IMR-90 (cell line): ENCODE measurements at places on chromosomes 3 and 15. TPM values are rescaled to one million over a fixed set of nuclear protein-coding genes. Genes with fewer than 3 reads are reported as not detected.
A peak's percentile ranks its signal among the peaks of the same experiment; 100 is the strongest.

- DNase-seq: peak; percentile 35
Observed at GRCh38 chr3:132457286-132457685, 40.0 kb downstream of the DNAJC13 start.

Gene CHRNA5
- total RNA-seq: 0.54 and 1.4 TPM in 2 replicates

Gene DUOXA2
- not detected in 2 replicates for total RNA-seq

DNA sequence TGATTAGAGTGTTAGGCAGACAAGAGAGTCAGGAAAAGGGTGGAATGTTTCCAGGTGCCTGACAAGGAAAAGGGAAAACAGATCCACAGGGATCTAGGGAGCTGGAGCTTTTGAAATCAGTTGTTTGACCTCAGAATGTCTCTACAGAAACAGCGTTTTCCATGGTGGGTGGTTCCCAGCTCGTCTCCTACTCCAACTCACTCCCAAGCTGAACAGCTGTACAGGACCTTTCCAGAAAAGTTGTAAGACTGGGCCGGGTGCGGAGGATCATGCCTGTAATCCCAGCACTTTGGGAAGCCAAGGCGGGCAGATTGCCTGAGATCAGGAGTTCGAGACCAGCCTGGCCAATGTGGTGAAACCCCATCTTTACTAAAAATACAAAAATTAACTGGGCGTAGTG lies 55.7 kb upstream of the RYK start:
- no peak for DNase-seq

GRCh38 chr15:78841376-78841706 lies 30.1 kb upstream of the ADAMTS7 start:
- DNase-seq: no peak

GRCh38 chr3:127760361-127760760 lies 62.0 kb downstream of the MGLL start:
- no peak for DNase-seq

DNA sequence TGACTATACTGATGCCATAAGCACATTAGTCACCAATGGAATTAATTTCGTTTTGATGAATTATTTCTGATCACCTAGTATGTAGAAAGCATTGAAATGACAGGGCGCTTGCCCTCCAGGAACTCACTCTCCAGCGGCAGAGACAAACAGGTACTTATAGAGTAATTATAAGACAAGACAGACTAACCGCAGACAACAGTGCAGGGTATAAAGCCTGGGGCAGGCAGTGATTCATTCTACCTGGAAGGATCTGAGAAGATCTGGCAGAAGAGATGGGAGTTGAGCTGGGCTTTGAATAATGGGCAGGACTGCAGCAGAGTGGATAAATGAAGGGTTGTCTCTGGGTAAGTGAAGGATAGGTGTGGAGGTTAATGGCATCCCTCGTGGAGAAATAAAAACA lies 331.8 kb downstream of the FGF12 start:
- no peak for DNase-seq

DNA sequence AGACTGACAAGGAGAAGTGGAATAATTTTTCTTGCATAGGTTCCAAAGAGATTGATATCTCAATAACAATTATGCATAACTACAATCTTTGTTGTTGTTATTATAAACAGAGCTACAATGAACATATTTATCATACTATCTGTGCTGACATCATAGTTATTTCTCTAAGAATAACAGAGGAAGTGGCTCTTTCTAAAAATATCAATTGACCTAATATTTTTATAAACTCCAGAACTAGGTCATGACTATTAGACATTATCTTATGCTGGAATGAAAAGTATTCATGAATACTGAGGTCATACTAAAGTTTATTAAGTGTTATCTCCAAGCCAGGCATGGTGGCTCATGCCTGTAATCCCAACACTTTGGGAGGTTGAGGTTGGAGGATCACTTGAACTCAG lies 114.1 kb downstream of the DCLK3 start:
- peak; percentile 69 for DNase-seq

Gene ATP8B4
- total RNA-seq: 0.54 and 0.56 TPM in 2 replicates

Gene NRG4
- total RNA-seq: not detected in 2 replicates

DNA sequence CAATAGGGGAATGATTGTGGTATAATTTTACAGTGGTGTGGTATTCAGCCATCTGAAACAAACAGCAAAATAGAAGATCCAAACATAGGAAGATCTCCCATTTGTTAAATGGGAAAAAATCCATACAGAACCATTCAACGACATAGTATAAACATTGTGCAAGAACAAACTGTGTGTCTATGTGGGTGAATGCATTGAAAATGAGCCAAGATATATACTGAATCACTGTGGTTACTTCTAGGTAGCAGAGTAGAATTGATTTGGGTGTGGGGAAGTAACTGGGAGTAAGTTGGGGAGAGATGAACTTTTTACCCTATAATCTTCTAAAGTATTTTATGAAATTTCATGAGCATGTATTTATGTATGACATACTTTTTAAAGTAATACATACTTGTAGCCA lies 123.1 kb upstream of the UMPS start:
- peak; percentile 83 for DNase-seq

- no peak for DNase-seq
Observed at GRCh38 chr15:74316141-74316540, 51.3 kb downstream of the CYP11A1 start.

DNA sequence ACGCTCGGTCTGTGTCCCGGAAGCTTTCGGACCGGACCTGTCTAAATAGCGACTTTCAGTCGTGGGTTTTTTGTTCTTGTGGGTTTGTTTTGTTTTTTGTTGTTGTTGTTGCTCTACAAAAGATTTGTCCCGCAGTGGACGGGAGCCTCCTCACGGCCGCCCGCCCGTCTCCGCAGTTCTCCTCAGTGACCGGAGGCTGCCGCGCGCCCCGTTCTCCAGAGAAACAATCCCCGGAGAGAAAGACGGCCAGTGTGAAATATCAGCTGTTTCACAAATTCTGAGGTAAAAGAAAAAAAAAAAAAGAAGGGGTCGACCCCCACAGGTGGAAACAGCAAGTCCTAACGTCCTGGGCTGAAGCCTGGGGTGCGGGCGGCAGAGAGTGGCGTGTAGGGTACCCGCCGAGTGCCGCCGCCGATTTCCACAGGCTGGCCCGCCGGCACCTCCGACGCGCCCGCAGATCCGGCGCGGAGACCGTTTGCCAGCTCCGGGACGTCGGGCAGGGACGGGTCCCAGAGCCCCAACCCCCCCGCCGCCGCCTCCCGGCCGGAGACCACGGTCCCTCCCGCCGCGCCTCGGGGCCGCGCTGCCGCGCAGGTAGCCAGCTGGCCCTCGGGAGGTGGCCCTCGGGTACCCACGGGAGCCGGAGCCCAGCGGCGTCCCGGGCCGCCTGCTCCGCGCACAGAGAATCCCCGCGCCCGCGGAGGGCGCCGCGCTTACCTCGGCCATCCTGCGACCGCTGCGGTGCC lies 478 bp downstream of the BNC1 start:
- no peak for DNase-seq

Gene IGSF11
- 0.18 TPM in 1 of 2 replicates, not detected in the other for total RNA-seq

GRCh38 chr15:75129788-75130187 lies 71.9 kb upstream of the C15orf39 start:
- DNase-seq: no peak

- no peak for DNase-seq
Observed at GRCh38 chr15:92122259-92122658, 268.8 kb downstream of the SLCO3A1 start.

Gene SHC4
- total RNA-seq: 2.5 and 2.7 TPM in 2 replicates

GRCh38 chr15:44801364-44801763 lies 65.0 kb downstream of the TRIM69 start:
- no peak for DNase-seq

Gene IL17RE
- total RNA-seq: 0.90 and 1.1 TPM in 2 replicates

DNA sequence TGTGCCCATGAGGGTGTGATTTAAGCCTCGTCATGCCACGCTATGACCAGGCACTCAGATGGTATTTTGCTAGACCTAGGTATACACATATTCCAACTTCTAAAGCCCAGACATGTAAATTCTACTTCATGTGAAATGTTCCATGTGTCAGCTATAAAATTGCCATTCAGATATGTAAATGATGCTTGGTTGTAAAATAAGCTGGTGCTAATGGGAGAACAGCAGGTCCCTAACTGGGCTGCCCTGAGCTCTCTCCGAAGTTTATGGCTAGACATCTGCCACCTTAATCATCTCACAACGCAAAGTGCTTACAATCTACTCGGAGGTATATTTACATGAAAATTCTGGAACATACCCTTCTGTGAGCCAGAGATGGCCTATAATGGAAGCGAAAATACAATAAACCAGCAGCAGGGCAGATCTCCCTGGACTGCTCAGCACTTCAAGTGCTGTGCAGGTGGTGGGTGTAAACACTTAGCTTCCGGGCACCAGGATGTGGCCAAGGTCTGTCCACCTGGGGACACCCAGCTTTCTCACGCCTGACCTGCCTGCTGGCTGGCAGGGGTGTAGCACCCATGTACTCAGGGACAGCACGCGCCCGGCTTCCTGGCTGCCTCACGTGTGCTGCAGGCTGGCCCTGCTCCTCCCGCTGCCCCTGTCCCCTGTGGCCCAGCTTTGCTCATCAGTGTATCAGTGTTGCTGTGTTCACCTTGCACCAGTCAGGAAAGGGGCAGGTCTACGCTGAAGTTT lies 82.0 kb downstream of the CHDH start:
- no peak for DNase-seq

DNA sequence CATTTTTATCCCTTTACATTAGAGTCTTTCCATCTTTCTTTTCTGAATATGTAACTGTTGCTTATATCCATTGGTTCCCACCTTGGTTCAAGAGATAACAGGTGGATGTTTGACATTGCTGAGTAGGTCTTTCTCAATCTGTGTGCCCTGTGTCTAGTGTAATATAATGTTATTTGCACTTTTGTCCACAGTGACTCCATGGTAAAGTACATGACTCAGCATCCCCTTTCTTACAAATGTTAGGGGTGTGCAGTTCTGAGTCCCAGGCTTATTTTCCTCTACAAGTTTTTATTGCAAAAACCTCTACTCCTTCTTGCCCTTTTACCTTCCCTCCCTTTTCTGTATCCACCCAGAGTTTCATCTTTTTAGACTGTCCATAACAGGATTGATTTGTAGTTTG lies 116.5 kb downstream of the RSRC1 start:
- DNase-seq: no peak

Gene GASK1A
- total RNA-seq: 0.18 and 0.28 TPM in 2 replicates

GRCh38 chr3:144771381-144771870 lies 799.8 kb downstream of the DIPK2A start:
- DNase-seq: no peak
